DND-41 (cell line): ENCODE measurements at places on chromosomes 11 and 22.
A peak's percentile ranks its signal among the peaks of the same experiment; 100 is the strongest.

DNA sequence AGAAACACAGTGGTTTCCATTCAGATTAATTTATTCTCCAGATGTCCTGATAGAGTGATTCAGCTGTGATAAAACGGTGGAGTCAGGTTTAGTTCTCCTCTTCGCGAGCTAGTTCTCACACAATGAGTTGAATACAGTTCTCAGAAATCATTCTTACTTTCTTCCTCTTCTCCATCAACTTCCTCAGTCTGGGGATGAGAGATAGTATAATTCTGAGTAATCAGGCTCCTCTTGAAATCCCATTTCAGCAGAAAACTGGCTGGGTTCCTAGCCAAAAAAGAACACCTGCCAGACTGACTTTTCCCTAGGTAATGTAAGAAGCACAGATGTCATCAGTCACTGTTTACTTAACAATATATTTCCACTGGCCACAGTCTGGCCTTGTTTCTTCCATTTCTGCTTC, 76.7 kb downstream of the SVIP start:
- H3K27me3 ChIP-seq, result no peaks in the 10 kb centered on the region
- H3K4me3 ChIP-seq, result no peak overlapping the region
- H3K27ac ChIP-seq, result peak overlapping the region; percentile 11

GRCh38 chr22:30870451-30871345, 97.9 kb downstream of the MORC2 start:
- H3K27ac ChIP-seq, result no peak overlapping the region
- no peaks in the 10 kb centered on the region for H3K27me3 ChIP-seq

- H3K36me3 ChIP-seq, result no peaks in the 10 kb centered on the region
- H3K4me1 ChIP-seq, result no peaks in the 10 kb centered on the region
- H3K27ac ChIP-seq, result no peak overlapping the region
- no peak overlapping the region for H3K4me3 ChIP-seq
- peaks cover 3% of the 10 kb centered on the region for H3K27me3 ChIP-seq
Observed at GRCh38 chr11:131430473-131431208, 60.2 kb downstream of the NTM start.

DNA sequence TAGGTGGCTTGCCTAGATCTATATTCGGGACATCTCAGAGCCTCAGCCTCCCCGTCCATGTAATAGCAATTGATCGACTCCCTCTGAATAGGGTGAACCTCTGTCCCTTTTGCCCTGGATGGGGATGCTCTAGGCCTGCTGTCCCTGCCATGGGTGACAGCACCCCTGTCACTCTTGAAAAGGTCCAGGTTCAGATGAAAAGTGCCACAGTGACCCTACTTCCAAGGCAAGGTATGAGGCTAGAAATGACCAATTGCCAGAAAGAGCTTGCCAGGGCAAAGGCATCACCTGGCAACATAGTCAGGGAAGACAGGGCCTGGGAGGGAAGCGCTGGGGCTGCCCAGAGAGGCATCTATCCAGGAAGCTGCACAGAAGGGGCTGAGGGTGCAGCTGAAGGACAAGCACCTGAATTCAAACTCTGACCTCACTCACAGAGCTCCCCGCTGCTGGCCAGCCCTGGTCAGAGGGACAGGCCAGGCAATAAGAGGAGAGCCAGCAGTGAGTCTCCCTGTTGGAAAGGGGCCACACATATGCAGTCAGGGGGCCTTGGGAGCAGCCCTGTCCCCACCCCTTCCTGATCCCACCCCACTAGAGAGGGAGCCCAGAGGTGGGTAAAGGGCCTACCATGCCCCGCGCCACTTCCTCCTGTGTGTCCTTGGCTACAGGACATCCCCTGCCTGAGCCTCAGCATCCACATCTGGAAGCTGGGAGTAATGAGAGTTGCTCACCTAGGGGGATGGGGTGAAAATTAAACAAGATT, 9.0 kb upstream of the APOBEC3A start:
- H3K4me3 ChIP-seq, result no peak overlapping the region
- DNase-seq, result no peak
- H3K4me1 ChIP-seq, result no peaks in the 10 kb centered on the region

- no peak overlapping the region for H3K4me3 ChIP-seq
- H3K4me1 ChIP-seq, result no peaks in the 10 kb centered on the region
- no peak overlapping the region for H3K27ac ChIP-seq
- H3K27me3 ChIP-seq, result no peaks in the 10 kb centered on the region
- no peak for DNase-seq
Observed at GRCh38 chr11:30753994-30754393, 167.8 kb upstream of the MPPED2 start.

DNA sequence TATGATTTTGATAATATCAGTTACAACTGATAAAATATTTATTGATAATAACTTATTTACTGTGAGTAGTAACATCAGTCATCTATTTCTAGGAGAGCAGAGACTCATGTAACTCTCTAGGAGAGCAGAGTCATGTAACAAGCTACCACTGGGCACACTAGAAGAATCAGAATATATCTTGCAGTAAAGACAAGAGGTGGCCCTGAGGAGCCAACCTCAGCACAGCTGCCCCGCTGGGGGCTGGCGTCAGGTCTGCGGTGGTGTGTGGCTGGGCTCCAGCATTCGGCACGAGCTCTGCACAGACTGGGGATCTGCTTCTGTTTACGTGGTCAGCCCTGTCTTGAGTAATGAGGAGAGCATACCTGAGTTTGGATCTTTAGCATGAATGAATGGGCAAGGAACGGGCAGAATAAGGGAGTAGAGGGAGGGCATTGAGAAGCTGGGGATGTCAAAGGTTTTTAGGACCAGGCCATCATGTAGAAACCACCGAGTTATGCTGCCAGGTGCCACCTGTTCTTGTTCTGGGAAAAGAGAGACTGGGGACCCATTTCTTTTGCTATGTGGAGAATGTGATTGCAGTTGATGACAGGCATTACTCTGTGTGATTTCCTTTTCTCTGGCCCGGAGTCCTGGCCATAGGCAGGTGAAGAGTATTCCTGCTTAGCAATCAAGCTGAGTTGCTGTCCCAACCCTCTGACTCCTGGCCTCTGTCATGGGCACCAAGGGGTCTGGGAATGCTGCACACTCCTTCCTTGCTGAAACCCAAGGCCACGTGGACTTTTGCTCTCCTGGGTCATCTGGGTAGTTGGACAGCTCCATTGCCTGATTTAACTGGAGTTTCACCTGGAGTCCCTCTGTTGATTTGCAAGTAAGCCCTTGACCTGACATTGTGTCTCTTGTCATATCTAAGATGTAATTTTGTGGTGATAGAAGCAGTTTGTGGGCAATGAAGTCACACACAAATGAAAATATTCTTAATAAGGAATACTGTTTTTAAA, 50.9 kb upstream of the HEPHL1 start:
- H3K36me3 ChIP-seq, result no peaks in the 10 kb centered on the region
- no peaks in the 10 kb centered on the region for H3K4me1 ChIP-seq
- H3K27ac ChIP-seq, result no peak overlapping the region
- peaks cover 4% of the 10 kb centered on the region for H3K27me3 ChIP-seq
- DNase-seq, result no peak
- H3K4me3 ChIP-seq, result no peak overlapping the region

GRCh38 chr11:69280451-69280850, 13.5 kb upstream of the MYEOV start:
- no peaks in the 10 kb centered on the region for H3K36me3 ChIP-seq
- no peaks in the 10 kb centered on the region for H3K4me1 ChIP-seq
- H3K27ac ChIP-seq, result no peak overlapping the region
- DNase-seq, result no peak

DNA sequence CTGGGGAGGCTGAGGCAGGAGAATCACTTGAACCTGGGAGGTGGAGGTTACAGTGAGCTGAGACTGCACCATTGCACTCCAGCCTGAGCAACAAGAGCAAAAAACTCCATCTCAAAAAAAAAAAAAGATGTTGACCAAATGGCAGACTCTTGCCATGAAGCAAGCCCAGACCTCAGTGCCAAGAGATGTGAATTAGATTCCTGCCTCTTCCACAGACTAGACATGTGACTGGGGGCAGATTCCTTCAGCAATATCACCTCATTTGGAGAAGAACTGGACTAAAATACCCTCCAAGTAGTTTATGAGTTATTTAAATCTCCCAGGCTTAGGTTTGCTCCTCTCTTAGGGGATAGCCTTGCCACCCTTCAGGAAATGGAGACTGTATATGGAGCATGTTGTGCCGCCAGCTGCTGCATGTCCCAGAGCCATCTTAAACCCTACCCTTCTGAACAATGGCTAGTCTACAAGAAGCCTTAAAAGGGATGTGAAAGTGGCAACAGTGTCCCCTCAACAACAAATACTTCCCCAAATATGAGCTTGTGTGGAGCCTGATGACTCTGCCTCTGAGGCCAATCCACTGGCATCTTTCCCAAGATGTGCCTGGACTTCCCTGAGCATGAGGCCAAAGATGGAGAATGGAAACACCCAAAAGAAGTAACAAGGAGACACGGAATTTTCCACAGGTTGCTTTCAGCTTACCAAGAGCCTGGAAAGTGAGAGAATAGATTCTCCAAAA, 763 bp upstream of the MS4A7 start:
- no peaks in the 10 kb centered on the region for H3K27me3 ChIP-seq
- H3K4me1 ChIP-seq, result peaks cover 28% of the 10 kb centered on the region

GRCh38 chr11:71396548-71397123, 51.6 kb downstream of the DHCR7 start:
- no peak overlapping the region for H3K27ac ChIP-seq
- no peak overlapping the region for H3K4me3 ChIP-seq

- no peak overlapping the region for H3K27ac ChIP-seq
- peak; percentile 24 for DNase-seq
- no peaks in the 10 kb centered on the region for H3K4me1 ChIP-seq
- H3K36me3 ChIP-seq, result no peaks in the 10 kb centered on the region
- H3K4me3 ChIP-seq, result no peak overlapping the region
Observed at GRCh38 chr11:73252577-73253191, 19.5 kb upstream of the P2RY6 start.

DNA sequence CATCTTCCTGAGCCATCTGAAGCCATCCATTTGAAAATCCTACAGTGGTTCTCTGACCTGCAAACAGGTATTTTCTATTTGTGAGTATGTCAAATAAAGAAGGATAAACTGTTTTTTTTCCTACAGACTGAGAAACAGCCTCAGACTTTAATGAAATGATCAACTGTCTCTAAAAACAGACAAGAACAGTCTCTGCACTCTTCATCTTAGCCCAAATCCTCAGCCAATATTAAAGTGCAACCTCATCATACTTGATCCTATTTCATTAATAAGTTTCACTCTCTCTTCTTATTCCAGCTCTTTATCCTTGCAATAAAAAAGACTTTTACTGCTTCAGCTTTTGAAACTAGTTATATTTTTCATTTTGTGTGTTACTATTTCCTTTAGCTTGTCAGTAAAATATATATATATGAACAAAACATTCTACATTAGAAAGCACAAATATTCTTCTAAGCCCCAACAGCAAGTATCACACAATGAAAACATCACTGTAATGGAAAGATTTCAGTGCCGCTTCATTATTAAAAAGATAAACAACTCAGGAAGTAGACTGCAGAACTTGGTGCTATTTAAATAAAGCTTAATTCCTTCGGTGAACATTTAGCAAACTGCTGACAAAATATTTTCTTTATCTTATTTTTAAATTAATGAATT, 45.5 kb upstream of the FAT3 start:
- no peak overlapping the region for H3K27ac ChIP-seq
- no peaks in the 10 kb centered on the region for H3K27me3 ChIP-seq
- H3K4me3 ChIP-seq, result no peak overlapping the region
- H3K4me1 ChIP-seq, result no peaks in the 10 kb centered on the region
- no peaks in the 10 kb centered on the region for H3K36me3 ChIP-seq
- DNase-seq, result no peak

DNA sequence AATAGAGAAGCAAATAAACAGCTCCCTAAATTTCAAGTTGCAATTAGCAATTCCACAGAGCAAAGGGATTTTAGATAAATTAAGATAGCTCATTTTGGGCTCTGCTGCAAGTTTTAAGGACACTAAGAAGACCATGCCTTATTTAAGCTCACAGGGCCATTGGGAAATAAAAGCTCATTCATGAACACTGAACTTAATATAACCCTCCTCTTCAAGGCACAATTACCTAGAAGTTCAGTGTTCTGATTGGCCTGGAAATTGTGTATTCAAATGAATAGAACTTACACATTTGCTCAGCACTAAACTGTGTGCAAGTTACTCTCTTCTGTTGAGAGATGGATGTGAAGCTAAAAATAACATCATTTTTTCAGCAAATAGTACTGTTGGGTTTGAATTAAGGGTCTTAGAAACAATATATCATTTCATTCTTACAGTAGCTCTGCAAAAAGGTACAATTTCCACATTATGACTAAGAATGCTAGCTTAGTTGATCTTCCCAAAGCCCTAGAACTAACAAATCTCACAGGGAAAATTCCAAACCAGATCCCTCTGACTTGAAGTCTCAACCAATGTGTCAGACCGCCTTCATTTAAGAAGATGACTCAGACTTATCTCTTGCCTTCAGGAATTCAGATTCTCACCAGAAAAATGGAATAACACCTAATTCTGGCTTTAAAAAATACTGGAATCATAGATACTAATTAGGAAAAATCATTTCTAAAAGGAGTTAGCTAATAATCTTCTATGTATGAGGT, 87.4 kb upstream of the LRRC55 start:
- peaks cover 6% of the 10 kb centered on the region for H3K27me3 ChIP-seq
- no peak for DNase-seq
- H3K36me3 ChIP-seq, result no peaks in the 10 kb centered on the region
- H3K4me3 ChIP-seq, result no peak overlapping the region

- no peak overlapping the region for H3K4me3 ChIP-seq
- DNase-seq, result peak; percentile 58
- no peaks in the 10 kb centered on the region for H3K27me3 ChIP-seq
- no peak overlapping the region for H3K27ac ChIP-seq
Observed at GRCh38 chr22:43273902-43274484, 69.2 kb downstream of the SCUBE1 start.

DNA sequence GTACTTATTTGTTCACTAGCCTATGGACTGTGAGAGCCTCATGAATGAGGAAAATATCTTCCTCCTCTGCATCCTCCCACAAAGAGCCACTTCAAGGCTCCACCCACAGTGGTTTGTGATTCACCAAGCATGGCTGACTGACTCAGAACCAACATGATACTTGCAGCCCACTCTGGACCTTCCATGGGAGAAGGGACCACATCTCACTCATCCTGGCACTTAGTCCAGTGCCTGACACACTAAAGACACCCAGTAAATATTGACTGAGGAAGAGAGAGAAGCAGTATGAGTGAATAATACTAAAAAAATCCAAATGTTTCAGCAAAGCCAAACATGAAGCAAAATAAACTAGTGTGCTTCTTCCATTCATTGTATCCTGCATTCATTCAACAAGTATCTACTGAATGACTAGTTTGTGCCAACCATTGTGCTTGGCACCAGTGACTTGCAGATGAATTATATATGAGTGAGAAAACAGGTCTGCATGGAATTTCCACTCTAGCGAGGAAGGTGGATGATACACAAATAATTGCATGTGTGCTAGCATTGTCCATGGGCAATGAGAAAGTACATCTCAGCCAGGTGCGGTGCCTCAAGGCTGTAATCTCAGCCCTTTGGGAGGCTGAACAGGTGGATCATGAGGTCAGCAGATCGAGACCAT, 54.9 kb upstream of the BLID start:
- no peaks in the 10 kb centered on the region for H3K36me3 ChIP-seq
- no peak for DNase-seq
- no peak overlapping the region for H3K27ac ChIP-seq
- no peak overlapping the region for H3K4me3 ChIP-seq
- H3K4me1 ChIP-seq, result no peaks in the 10 kb centered on the region
